WTC11 (cell line): ENCODE measurements at places on chromosomes 5 and 9.
A peak's percentile ranks its signal among the peaks of the same experiment; 100 is the strongest.

DNA sequence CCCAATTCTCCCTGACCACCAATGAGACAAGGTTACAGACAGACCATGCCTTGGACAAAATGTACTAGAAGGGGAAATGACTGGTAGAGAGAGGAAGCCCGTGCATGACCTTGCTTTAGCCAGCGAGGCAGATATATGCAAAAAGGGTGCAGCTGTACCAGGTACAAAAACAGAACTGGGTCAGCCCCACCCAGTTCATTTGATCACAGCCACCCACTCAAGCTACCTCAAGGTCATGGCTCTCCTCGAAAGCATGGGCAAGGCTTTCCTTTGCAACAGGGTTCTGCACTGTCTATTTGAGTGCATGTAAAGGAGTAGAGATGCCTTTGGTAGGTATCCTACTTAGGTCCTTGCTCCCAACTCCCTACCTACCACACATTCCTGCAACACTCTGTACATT lies 33.3 kb downstream of the TLE1 start:
- DNase-seq = no peak

- no peak for DNase-seq
Observed at GRCh38 chr5:126872561-126873354, 95.8 kb downstream of the LMNB1 start.

DNA sequence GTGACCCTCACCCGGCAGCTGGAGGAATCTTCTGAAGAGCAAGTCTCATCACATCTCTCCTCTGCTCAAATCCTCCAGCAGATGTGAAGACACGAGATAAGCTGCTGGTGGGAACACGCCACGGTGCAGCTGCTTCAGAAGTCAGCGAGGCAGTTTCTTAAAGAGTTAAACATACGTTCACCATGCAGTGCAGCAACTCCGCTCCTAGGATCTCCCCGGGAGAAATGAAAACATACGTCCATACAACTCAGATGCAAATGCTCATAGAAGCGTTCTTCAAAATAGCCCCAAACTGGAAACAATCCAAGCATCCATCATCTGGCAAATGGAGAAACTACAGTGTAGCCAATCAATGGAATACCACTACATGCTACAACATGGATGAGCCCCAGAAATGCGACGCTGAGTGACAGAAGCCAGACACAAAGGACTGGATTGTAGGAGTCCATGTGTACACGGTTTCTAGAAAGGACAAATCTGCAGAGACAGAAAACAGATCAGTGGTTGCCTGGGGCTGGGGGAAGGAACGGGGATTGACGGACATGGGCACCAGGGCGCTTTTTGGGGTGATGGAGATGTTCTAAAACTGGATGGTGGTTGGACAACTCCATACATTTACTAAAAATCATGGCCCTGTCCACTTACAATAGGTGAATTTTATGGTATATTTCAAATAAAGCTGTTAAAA lies 150.6 kb downstream of the COL23A1 start:
- DNase-seq = no peak

DNA sequence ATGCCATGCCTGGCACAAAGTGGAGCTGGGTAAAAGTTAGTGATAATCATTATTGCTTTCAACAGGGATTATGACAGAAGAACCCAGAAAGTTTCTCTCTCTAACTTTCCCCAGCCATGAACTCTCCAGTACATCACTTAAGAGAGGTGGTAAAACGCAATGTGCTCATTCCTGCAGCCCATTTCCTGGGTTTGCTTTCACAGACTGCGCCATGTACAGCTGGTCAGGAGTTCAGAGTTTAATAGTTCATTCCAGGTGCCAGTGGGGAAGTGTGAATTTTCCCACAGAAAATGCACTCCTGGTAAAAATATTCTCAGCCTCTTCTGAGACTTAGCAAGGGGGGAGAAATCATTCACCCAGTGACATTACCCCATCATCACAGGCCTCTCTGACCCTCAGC lies 35.5 kb downstream of the ADAM19 start:
- no peak for DNase-seq

GRCh38 chr9:110951805-110952539 lies 86.3 kb downstream of the LPAR1 start:
- no peak for DNase-seq

DNA sequence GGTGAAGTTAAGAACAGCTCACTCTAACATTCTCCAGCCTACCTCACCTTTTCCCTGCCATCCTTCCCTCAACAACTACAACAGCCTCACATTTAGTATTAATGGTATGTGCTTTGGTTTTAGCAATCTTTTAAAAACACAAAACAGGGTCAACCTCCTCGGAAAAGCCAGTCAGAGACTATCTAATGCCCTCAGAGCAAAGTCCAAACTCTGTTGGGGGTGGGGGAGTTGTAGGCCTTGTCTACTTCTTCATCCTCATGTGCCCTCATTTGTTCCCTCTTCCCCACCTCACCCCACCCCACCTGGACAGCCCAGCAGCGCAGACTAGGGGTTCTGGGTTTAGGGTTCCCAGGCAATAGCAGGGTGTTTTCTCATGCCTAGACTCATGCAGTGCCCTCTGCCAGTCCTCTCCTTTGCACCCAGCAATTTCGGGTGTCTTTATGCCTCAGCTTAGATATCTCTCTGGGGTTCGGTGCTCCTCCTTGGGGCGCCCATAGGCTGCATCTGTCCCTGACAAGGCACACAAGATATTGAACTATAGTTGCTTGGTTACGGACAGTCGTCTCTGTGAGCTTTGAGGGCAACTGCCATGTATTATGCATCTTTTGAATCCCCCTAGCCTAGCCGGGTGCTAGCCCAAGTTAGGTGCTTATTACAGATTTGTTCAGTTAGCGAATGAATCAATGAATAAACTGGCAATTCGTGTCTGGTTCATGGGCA lies 762 bp upstream of the TCOF1 start:
- DNase-seq = no peak

DNA sequence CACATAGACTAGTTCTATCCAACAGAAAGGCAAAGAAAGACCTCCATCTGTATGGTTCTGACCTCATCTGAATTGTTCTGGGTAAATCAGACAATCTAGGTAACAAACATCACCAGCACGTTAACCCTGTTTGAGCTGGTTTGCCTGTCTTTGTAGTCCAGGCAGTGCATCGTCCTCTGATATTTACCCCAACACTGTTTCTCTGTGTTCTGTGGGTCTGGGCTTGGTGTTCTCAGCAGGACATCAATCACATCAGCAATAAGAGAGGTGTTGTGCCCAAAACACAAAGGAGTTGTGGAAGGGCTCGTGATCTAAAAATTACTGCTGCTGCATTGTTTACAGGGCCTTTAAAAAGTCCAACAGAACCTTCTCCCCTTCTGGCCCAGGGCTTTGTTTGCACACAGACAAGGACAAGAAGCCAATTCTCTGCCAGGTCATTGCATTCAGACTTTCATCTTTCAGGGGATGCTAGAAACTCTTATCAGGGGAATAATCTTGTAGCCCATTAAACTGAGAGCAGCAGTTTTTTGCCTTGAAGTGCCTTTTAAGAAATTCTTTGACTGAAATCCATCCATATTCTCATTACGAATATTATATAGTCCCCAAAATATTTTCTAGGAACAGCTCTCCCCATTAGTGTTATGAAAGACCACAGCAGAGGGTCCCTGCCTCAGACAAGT lies 30.5 kb upstream of the MAP1B start:
- DNase-seq = no peak

GRCh38 chr9:117796681-117797080 lies 92.5 kb downstream of the TLR4 start:
- no peak for DNase-seq

GRCh38 chr5:40428126-40428525 lies 251.6 kb upstream of the PTGER4 start:
- DNase-seq = no peak

- no peak for DNase-seq
Observed at GRCh38 chr9:116859763-116860162, 172.7 kb downstream of the TRIM32 start.

GRCh38 chr5:63963926-63964325 lies 1.7 kb upstream of the HTR1A start:
- DNase-seq = no peak

DNA sequence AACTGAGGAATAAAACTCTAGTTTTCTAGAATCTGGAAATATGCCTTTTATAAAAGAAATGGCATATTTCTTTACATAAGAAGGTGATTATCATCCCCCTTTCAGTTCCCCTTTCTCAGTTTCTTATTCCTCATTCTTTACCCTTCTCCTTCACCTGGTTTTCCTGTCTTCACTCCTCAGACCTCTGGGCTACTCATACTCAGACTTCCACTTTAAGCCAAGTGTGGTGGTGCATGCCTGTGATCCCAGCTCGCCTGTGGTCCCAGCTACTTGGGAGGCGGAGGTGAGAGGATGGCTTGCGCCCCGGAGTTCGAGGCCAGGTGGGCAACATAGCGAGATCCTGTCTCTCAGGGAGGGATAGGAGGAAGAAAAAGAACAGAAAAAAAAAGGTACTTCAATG lies 57.2 kb downstream of the RANBP6 start:
- DNase-seq = no peak

GRCh38 chr5:67679184-67679841 lies 482.7 kb upstream of the CD180 start:
- no peak for DNase-seq

GRCh38 chr5:79240561-79240960 lies 4.6 kb downstream of the JMY start:
- no peak for DNase-seq

DNA sequence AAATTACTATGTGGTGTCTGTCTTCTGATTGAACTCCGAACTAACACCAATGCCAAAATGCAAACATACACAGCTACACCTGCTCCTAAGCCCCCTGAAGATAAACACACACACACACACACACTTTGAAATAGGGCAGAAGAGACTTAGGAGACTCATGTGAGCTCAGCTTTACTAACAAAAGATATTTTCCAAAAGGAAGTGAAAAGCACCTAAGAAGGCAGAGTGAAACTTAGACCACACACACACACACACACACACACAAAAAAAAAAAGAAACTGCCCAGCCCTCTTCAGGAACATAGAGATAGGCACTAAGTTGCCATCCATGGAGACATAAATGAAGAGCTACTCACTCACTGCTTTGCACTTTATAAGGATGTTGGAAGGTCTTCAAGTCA lies 45.2 kb upstream of the APC start:
- no peak for DNase-seq

- no peak for DNase-seq
Observed at GRCh38 chr5:72597456-72597948, 90.3 kb upstream of the ZNF366 start.

DNA sequence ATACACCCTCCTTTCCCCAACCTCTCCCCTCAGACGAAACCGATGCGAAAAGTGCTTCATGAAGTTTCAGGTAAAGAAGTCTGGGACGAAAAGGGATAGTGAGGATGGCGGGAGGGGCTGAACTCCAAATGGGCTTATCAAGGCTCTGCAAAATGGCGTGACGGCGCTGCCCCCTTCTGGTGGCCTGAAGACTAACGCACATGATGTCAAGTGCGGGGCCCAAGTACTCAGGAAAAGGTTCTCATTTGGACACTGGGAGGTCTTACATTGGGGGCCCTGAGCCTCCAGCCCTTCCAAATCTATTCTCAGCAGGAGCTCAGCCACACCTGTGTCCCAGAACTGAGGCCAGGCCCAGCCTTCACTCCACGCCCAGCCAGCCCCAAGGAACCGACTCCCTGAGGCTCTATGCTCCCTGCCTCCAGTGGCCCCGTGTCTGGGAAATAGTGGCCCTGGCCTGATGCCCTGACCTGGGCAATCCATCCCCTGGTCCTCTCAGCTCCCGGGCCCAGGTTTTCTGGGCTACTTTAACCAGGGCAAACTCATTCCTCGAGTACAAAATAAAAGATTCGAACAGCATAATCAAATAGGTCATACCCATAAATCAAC lies 119.9 kb downstream of the KCNIP1 start:
- peak; percentile 82 for DNase-seq

GRCh38 chr5:1239505-1240251 lies 14.5 kb downstream of the SLC6A18 start:
- DNase-seq = no peak

- DNase-seq = no peak
Observed at GRCh38 chr5:123524146-123524545, 12.2 kb downstream of the CSNK1G3 start.

DNA sequence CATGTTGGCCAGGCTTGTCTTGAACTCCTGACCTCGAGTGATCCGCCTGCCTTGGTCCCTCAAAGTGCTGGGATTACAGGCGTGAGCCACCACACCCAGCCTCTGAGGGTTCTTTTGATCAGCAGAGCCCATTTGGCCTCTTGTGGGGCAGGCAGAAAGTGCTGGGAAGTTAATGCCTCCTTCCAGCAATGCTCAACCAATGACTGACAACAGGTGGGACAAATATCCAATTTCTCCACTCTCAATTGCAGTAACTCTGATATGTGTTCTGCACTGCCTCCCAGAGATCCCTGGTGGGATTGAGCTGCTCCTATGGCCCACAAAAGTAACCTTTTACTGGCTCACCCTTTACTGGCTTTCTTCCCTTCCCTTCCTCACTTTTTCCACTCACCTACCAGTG lies 79.9 kb upstream of the APC start:
- DNase-seq = no peak

GRCh38 chr9:87080512-87081264 lies 133.4 kb upstream of the GAS1 start:
- DNase-seq = no peak

DNA sequence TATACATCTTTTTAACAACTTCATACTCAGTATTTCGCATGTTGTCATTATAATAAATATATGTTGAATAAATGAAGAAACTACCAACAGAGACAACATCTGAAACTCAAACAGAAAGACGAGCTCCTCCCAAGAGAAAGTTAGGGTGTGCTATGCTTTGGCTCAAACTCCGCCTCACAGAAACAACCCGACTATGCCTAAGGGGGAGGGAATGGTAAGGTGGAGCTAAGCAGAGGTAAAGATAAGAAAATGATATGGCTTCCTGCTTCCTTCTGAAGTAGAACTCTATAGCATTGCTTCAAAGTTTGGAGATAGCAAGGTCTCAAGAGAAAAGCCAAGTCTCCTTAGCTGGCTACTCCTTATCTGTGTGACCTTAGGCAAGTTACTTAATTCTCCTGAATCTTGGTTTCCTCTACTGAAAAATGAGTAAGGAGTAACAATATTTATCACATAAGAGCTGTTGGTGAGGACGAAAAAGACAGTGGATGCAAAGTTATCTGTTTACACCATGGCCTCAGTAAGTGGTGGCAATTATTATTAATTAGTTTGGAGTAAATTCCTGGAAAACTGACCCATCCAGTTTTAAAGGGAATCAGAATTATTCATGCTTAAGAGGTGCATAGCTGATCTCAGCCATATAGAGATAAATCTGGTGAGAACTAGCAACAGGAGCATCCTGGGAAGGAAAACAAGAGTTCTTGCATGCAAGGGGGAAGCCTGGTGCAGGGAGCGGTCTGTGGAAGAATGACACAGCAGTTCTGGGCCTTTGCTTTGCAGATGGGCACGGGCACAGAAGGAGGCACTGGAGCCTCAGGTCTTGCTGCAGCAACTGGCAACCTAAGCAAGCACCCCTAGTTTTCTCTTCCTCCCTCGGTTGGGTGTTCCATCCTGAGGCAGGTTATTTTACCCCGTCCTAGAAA lies 73.3 kb downstream of the GLIS3 start:
- DNase-seq = no peak

GRCh38 chr9:8555762-8556500 lies 756.4 kb upstream of the DMAC1 start:
- no peak for DNase-seq
